Activated CD4-positive, alpha-beta T cell treated with anti-CD3 and anti-CD28 coated beads, Interleukin-2, amount 50 U/mL, for 16 hours (primary cell): ENCODE measurements at places on chromosomes 7 and 10.

- DNase-seq, result no peak
These were observed 161.5 kb downstream of the GPR158 start for GRCh38 chr10:25336330-25336729.

DNA sequence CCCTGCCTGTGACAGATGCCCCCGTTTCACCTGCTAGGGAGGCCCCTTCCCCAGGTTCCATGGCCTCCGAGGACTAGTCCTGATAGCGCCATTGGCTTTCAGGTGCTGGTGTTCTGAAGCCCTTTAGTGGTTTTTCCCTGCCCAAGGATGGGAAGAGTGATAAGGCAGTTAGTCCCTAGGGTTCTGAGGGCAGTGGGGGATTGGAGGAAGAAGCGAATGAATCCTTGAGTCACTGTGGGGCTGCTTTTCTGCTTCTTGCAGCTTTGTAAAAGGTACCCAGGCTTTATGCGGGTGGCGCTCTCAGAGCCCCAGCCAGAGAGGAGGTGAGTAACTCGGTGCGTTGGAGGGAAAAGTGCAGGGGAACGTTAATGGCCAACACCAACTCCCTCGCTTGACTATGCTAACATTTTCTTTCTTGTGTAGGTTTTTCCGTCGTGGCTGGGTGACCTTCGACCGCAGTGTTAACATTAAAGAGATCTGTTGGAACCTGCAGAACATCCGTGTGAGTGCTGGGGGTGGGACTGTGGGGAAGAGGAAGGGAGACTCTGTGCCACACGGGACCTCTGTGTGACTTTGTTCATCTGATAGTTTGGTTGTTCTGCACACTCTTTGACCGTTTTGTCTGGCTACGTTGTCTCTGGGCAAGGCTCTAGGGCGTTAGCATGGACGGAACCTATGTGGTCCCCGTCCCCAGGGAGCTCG, 3.9 kb downstream of the UFSP1 start:
- DNase-seq, result no peak

GRCh38 chr10:77628906-77629730, 8.5 kb downstream of the KCNMA1 start:
- DNase-seq, result no peak

DNA sequence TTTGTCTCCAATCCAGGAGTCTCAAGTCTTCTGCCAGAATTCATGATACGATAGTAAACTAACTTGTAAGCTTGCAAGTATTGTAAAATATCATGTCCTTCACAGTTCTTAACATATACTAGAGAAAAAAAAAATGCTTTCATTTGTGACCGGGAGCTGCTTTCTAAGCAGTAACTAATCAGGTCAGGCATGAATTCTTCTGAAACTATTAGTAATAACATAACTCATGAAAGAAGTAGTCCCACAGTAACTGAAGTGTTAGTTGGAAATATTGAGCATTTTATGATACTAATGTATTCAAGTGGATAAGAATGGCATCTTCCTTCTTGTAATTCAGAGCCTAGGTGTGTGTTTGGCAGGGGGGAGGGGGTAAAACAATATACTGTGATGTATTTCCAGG, 665.6 kb downstream of the DNAJB9 start:
- no peak for DNase-seq

GRCh38 chr7:14420768-14421167, 431.3 kb upstream of the ETV1 start:
- no peak for DNase-seq

DNA sequence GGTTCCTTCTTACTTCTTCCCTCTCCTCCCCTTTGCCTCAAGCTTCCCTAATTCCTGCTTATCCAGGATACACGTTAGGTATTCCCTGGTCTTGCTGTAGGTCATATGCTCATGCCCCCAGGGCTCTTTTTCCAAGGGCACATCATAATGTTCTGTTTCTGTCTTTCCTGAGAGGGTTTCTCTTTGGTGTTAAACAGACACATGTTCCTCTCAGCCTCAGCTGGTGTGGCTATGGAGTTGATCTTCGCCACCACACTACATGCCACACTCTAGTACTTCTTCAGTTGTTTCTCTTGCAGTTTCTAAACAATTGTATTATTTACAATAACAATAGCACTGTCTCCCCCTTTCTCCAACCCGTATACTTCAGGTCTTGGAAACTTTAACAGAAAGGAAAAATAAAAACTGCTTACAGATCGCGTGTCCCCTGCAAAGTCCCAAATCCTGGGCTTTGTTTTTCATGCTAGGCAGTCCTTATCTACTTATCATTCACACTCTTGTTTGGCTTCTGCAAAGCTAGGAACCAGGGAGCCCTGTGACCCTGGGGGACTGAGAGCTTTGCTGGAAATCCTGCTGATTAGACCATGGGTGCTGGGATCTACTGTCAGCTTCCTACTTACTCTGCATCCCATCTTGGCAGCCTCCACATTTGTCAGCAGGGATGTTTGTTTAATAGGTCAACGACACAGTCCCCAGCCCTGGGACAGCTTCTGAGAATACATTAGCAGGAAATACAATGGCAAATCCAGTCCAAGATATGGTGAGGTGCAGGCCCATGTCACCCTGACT, 193.9 kb upstream of the BMPER start:
- DNase-seq, result no peak

DNA sequence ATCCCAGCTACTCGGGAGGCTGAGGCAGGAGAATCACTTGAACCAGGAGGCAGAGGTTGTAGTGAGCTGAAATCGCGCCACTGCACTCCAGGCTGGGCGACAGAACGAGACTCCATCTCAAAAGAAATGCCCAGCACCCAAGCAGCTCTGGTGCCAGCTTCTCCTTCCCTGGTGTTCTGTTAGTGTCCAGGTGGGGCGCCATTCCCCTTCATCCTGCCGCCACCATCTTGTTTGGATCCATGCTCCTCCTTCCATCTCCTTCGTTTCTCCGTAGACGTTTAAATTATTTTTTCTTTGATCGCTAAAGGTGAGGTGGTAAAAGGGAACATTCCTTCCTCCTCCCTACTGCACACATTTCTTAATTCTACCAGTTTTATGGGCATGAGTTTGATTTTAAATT, 30.3 kb downstream of the PROSER2 start:
- no peak for DNase-seq

GRCh38 chr10:121654021-121654545, 55.8 kb upstream of the FGFR2 start:
- no peak for DNase-seq

DNA sequence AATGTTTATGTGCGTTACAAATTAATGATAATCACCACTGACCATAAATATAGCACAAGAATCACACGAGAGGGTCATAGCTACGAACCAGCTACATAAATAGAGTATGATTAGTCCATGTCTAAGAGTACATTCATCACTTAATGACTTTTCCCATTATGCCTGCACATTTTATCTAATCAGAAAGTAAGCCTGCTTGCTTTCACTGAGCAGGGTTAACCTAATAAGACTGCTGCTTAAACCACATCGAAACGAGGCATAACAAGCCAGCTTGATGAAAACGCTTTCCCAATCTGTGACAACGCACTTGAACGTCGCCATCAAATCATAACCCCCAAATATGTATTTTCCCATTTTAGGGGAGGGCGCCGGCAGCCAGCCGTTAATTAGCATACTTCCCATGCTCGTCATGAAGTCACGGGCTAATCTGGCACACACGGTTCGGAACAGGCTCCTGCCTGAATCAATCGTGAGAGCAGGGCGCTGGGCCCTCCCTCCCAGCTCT, 71.5 kb downstream of the EBF3 start:
- DNase-seq, result no peak

DNA sequence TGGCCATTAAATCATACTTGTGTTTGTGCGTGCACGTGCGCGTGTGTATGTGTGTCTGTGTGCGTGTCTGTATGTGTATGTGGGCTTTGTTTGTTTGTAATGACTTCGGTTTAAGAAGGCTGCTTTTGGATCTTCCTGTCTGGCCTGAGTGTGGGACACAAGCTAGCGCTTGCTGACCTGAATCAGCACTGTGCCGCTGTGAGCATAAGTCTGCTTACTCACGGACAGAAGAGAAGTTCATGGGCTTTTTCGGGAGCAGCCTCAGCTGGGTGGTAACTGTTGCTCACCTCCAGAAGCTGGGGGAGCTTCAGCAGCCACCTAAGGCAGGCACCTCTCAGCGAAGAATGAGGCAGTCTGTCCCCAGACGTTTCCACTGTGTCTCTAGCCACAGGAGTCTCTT, 56.1 kb upstream of the TRUB1 start:
- no peak for DNase-seq

DNA sequence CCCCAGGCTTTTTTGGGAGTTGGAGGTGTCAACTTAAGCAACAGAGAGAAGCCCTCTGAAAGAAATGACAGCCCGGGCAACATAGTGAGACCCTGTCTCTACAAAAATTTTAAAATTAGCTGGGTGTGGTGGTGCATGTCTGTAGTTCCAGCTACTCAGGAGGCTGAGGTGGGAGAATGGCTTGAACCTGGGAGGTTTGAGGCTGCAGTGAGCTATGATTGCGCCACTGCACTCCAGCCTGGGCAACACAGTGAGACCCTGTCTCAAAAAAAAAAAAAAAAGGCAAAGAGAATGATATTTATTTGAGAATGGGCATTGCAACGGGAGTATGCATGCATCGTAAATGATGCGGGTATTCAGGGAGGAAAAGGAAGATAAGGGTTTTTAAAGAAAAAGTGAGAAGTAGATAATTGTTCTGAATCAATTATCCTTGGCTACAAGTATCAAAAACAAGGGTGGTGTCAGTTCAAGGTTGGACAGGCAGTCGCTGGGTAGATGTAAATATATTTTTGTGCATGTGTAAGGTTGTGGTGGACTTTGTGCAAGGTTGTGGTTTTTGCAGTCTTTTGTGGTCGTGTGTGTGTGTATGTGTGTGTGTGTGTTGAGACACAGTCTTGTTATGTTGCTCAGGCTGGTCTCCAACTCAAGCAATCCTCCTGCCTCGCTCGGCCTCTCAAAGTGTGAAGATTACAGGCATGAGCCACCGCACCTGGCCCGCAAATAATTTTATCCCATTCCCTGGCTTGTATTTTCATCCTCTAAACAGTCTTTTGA, 65.6 kb downstream of the COL26A1 start:
- DNase-seq, result no peak

GRCh38 chr7:73880755-73881328, 19.9 kb downstream of the TMEM270 start:
- DNase-seq, result no peak

DNA sequence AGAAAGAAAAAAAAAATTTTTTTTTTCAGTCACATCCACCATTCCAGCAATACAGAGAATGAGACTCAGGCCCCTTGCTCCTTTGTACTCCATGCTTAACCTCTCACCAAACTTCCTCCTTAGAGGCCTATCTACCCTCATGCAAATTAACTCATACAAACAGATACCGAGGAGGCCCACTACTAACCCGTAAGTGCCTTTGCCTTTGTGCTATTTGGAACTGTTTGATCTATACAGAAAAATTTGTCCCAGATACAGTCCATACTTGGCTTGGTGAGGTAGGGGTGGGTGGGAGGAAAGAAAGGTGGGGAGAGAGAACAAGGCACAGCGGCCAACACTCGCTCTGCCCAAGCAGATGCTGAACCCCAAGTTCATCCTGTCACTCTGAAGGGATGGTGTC, 87.8 kb upstream of the DUSP5 start:
- no peak for DNase-seq

- no peak for DNase-seq
These were observed 8.3 kb upstream of the ABCB5 start for GRCh38 chr7:20607216-20607615.

DNA sequence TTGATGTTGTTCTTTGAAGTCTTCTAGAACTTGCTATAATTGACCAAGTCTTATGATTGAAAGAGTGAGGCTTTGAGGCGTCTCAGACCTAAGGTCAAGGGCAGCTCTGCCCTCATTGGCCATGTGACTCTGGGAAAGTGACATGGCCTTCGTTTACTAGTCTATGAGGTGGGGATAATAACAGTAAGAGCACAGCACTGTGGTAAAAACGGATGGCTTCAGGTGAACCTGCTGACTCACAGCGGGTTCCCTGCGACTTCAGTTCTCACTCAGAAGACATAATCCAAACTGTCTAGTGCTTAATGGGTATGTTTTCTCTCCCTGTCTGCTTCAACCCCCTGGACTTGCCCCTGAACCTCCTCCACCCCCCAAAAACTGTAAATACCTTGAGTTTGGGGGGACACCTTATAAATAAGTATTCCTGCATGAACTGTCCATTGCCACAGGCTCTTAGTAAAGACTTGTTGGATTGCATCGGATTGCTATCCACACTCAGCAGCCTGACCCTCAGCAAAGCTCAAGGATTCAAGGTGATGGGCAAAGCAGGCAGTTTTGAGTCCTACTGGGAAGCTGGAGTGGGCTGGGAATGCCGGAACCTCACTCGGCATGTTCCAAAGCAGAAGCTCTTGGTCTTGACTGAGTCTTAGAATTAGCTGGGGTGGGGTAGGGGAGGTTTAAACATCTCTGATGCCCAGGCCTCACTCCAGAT, 304.6 kb downstream of the KLF6 start:
- DNase-seq, result peak; percentile 56

DNA sequence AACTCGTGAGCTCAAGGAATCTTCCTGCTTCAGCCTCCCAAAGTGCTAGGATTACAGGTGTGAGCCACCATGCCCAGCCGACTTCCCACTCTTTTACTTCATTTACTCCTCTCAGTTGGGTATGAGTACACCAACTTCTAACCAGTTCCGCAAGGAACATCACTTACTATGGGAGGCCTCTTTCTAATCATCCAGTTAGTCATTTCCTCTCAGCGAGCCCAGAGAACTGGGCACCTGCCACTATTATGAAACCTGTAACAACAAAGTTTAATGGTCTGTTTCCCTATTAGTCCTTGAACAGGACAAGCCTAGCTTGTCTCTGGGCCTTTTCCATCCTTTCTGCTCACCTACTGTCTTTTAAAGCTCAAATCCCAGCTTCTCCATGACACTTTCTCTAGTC, 88.8 kb downstream of the DNMBP start:
- DNase-seq, result no peak
